Stimulated activated CD4-positive, alpha-beta T cell treated with anti-CD3 and anti-CD28 coated beads, Interleukin-2, amount 100 ng/mL, for 48 hours (primary cell): ENCODE measurements at places on chromosomes 7 and 10.

- DNase-seq = no peak
Measured at GRCh38 chr7:112070674-112071256, 135.4 kb downstream of the DOCK4 start.

- no peak for DNase-seq
Measured at GRCh38 chr10:113780681-113781250, 29.3 kb downstream of the PLEKHS1 start.

DNA sequence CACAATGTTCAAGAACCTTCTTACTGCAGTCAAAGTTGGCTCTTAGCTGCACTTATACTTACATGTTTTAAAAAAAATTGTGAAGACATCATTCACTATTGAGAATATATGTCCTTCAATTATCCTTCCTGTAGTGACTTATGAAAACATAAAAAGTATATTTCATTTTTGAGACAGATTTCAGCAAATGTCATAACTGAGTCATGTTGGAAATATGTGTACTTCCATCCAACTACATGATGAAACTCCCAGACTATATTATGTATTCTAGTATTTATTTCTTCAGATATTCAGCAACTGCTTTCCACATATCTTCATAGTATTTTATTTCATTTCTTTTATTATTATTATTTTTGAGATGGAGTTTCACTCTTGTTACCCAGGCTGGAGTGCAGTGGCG, 160.2 kb downstream of the ARHGAP12 start:
- DNase-seq = no peak

DNA sequence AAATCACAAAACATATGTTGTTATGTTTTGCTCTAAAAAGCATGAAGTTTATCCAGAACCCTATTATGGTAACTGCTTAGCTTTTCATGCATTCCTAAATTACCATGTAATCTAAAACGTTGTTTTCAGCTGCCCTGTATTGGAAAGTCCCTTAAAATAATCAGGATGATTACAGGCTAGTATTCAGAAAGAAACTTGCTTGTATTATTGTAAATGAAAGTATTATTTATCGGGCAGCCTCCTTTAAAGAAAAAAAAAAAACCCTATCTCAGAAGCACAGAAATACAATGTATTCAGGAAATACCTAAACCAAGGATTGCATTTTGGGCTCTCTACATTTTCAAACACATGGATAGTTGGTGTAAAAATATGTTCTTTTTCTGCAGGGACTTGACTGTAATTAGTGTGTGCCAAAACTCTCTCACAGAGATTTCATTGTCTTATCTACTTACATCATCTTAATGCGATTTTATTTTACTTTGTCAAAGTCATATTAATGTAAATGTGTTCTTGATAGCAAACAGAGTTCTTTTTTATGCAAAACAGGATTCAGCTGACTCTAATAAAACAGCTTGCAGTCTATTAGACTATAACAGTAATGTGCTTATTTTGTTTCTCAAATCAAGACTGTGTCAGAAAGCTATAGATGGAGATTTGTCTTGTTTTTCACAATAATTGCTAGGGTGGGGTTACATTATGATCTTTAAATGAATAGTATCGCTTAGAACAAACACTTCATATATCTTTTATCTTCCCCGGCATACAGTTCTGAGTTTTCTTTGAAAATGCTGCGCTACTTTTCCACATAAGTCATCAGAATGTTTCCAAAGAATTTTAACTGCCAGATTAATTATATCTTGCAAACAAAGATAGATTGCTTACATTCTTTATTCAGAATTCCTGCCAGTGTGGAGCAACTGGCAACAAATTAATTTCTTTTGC, 65.3 kb upstream of the ARID5B start:
- no peak for DNase-seq

DNA sequence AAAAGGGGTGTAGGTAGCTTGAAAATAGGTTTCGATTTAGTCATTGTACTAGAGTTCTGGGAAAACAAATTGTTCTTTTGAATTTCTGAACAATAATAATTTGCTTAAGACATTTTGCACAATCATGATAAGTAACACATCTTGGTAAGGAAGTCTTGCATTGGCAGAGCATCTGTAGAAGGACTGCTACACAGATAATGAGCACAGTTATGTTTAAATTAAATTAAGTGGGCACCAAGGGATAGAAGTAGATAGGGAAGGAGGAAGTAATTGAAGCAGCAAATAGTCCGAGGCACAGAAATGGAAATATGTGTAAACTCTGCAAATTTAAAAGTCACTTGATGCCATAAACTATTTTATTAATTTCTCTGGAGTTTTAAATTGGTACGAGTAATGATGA, 122.4 kb downstream of the CHN2 start:
- DNase-seq = no peak

DNA sequence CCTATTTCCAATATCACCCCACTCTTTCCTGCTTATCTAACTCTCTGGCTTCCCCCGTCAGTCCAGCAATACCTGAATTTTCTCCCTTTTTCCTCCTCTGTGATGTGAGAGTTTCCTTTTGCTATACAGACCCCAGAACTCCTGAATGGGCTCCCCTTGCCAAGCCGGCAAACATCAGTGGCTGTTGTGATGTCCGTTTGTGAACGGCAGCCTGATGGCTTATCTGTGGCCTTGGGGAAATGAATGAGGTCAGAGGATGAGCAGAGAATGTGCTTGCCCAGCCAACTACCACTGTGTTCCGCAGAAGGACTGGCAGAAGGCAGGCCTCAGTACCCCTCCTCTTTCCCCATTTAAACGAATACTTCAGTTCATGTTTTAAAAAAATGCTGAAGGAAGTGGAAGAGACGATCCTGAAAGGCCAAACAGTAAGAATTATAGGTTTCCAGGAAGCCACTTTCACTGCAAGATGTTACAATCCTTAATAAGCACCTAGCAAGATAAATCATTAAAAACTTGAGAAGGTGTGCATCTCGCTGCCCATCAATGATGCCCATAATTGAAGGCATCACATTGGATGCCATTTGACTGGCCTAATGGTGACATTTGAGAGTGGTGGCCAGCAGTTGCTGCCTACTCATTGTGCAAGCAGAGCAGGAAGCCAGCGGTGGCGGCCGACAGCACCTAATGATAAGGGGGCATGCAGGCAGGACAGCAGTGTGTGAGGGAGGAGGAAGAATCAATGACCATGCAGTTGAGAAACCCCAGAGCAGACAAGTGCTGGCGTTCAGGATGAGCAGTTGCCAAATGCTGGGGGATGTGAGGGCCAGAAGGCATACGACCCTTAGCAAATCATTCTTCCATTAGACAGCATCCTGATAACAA, 31.5 kb downstream of the SLC18A2 start:
- no peak for DNase-seq

DNA sequence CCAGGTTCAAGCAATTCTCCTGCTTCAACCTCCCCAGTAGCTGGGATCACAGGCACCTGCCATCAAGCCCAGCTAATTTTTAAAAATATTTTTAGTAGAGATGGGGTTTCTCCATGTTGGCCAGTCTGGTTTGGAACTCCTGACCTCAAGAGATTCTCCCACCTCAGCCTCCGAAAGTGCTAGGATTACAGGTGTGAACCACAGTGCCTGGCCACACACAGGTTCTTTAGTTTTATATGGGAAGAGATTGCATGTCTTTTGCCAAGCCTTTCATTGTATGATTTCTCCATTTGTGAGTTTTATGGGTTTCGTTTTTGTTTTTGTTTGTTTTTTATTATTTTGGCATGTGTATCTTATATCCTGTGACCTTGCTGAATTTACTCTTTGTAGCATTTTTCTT, 40.9 kb downstream of the C1GALT1 start:
- no peak for DNase-seq

- DNase-seq = no peak
Measured at GRCh38 chr10:50395271-50395670, 144.0 kb upstream of the ASAH2 start.

- DNase-seq = no peak
Measured at GRCh38 chr10:126876456-126876855, 28.8 kb upstream of the DOCK1 start.

DNA sequence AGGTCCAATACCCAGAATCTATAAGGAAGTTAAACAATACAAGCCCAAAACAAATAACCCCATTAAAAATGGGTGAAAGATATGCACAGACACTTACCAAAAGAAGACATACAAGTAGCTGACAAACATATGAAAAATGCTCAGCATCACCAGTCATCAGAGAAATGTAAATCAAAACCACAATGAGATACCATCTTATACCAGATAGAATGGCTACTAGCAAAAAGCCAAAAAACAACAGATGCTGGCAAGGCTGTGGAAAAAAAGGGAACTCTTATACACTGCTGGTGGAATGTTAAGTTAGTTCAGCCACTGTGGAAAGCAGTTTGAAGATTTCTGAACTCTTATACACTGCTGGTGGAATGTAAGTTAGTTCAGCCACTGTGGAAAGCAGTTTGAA, 331.1 kb downstream of the KIF20B start:
- no peak for DNase-seq

GRCh38 chr7:111753968-111754367, 191.7 kb upstream of the IMMP2L start:
- DNase-seq = no peak

DNA sequence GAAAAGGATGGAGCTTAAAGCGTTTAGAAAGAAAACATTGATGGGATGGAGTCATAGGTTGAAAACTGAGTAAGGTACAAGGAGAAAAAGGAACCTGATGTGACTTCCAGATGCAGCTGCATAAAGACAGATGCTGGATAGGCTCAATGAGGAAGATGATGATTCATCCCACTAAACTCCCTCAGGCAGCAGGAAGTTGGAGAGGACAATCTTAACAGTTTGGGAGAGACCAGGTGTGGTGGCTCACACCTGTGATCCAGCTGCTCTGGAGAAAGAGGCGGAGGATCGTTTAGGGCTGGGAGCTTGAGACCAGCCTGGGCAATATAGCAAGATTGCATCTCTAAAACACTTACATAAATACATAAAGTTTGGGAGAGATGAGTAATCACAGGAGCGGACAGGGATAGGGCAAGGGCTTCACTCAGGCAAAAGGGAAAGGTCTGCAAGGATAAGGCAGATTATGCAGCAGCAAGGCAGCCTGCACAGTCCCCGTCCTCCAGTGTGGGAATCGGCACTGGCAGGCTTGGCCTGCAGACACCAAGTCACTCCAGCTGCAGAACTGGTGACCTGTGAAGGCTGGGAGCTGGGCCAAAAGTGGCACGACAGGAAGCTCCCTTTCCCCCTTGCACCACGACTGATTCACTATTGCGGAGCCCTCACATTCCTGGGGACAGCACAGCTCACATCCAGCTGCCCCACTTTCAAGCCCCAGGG, 438.5 kb downstream of the GRID1 start:
- DNase-seq = no peak

DNA sequence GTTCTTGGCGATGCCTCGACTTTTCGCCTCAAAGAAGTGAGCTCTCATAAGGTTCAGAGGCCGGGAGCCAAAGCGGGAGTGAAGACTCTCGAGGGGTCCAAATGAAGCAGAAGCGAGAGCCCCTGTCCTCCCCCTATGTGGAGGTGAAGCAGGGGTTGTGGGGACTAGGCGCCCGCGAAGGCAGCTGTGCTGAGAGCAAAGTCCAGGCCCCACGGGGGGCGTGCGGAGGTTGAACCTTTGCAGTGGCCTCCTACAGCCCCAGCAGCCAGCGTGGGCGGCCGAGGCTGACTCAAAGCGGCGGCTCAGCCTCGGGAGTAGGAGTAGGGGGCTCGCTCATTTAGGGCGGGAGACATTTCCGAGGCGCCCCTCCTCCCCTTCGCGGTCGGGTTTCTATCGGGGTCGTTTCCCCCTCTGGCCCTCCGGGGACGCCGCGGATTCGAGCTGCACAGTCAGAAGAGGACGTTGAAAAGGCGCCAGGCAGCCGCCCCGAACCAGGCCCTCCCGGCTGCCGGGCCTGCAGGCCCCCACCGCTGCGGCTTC, 553 bp upstream of the ADD3 start:
- peak; percentile 42 for DNase-seq

DNA sequence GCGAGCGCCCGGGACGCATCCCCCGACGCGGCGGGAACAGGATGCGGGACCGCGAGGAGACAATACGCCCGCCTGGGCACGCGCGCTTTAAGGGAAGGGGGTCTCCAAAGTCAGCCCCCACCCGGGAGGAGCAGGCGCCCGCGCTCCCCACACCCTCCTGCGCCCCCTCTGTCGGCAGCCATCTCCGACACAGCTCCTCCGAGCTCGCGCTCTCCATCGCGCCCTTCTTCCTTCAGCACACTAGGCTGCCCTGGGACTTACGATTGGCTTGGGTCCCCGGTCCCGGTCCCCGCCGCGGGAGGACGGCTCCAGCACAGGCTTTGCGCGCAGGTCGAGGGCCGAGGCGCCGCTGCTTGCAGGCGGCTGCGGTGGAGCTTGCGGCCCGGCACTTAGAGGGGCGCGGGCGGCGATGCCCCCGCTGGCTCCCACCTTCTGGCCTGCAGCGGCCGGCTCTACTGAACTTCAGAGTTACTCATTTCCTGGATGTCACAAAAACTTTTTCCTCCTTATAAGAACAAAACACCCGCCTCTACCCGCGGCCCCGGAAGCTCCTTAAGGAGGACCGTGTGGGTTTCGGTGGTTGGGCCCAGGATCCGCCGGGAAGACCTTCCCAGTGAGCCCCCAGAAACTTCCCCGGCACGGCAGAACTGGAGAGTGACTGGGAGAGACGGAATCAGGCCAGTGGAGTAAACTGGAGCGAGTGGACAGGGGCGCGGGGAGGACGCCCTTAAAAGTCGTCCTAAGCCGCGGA, at the start of gene ITPRIP:
Gene ITPRIP (minus strand): TSS at position 481 of the 751 bp plus-strand sequence. CDS start 22,414 bp downstream, outside the sequence.
- DNase-seq = peak; percentile 58

- DNase-seq = no peak
Measured at GRCh38 chr10:95408148-95408960, 117.6 kb upstream of the PDLIM1 start.

DNA sequence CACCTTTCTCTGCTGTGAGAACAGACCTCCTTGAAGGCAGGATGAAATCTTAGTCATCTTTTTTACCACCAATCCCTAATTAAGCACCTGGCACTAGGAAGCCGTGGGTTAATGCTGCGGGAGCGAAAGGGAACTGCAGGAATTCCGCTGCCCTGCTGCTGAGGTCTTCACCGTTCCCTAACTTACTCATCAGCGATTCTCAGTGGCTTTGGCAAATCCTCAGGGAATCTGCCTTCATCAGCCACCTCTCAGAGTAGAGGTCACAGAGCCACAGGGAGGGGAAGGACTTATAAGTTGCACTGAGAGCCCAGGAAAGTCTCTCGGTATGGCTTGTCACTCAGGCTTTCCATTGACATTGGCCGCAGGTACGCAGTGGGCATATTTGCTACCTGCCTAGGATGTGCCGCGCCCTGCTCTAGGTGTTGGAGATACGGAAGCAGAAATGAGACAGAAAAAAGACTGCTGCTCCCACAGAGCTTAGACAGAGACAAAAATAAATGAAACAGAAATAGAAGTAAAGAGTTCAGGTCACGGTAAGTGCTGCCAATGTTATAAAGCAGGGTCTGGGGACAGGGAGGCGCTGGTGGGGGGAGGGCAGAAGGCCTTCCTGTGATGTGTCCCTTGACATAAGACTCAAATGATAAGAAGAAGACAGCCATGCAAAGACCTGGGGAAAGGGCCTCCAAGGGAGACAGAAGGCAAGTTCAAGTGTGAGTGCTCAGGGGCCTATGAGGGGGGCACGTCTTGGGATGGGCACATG, 72.6 kb upstream of the OPALIN start:
- no peak for DNase-seq
